Activated naive CD8-positive, alpha-beta T cell treated with anti-CD3 and anti-CD28 coated beads for 36 hours (primary cell): ENCODE measurements at places on chromosomes 5 and 9.

DNA sequence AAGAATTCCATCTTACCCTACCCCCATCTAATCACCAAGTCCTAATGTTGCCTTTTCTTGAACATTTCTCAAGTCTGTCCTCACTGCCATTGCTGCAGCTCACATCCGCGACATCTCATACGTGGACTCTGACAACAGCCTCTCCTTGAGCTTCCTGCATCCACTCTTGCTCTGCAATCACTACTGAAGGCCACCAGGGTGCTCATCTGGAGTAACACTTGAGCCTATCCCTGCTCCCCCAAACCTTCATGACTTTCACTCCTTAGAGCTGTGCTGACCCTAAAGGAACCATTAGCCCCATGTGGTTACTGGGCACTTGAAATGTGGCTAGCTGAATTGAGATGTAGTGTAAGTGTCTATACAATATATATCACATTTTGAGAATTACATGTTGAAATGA lies 46.4 kb upstream of the CTXN3 start:
- DNase-seq, result no peak

DNA sequence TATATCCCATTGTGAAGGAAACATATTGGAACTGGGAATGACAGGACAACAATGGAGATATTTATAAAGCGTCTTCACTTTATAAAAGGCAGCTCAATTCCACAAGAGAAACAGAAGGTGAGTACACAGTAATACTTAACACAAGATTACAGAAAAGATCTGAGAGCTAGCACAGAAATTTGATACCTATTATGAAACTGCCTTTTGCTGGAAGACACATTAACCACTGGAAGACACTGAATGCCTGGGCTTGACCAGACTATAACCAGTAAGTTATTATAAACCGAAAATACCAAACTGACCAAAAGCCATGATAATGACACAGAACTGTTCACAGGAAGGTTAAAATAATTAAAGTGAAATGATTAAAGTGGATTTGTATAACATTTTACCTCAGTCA lies 195.4 kb downstream of the NR2F1-AS1 start:
- DNase-seq, result no peak

GRCh38 chr9:89606049-89606623 lies 1.3 kb downstream of the GADD45G start:
- peak; percentile 47 for DNase-seq

DNA sequence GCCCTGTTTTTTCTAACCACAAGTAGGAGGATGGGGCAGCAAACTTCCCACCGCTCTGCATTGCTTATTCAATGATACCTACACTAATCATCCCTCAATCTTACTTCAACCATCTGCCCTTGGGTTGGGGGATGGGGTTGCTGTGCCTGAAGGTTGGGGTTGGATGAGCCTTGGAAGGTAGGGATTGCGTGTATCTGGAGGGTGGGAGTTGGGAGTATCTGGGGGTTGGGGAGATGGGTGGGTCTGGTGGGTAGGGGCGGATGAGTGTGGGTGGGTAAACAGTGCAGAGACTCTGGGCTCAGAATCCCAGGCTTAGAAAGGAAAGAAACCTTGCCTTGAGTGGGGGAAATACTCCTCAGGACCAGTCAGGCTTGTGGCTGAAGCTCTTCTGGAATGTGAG lies 467.4 kb downstream of the DIRAS2 start:
- DNase-seq, result no peak

- no peak for DNase-seq
Measured at GRCh38 chr9:18451406-18451805, 22.5 kb upstream of the ADAMTSL1 start.

- no peak for DNase-seq
Measured at GRCh38 chr5:111984044-111984443, 227.1 kb upstream of the NREP start.

DNA sequence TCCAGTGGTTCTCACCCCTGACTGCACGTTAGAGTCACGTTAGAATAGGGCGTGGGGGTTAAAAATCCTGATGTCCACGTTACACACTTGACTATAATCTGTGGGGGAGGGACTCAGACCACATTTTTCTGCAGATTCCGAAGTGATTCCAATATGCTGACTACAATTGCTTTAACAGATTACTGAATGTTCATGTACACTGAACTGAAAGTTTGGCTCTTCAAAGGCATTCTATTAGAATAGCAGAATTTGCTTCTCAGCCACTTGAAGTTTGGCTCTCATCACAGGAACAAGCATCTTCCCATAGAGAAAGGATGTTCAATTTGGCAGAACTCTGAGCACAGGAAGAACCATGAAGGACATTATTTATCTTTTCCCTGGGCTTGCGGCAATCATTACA lies 84.5 kb downstream of the HAPLN1 start:
- DNase-seq, result no peak

DNA sequence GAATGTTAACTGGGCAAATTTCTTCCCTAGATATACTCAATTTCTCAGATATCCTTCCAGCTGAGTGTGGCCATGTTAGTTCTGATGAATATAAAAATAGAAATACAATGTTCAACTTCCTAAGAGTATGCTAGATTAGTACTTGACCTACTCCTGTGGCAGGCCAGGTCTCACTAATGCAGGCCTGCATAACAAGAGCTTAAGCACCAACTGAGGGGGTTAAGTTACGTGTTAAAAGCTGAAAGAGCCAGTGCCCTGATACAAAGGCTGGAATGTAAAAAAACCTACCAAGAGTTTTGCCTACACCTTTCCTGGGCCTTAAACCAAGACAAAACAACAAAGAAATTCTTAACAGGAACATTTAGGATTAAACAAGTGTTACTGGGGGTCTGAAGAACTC lies 102.8 kb downstream of the MRPS30 start:
- no peak for DNase-seq

DNA sequence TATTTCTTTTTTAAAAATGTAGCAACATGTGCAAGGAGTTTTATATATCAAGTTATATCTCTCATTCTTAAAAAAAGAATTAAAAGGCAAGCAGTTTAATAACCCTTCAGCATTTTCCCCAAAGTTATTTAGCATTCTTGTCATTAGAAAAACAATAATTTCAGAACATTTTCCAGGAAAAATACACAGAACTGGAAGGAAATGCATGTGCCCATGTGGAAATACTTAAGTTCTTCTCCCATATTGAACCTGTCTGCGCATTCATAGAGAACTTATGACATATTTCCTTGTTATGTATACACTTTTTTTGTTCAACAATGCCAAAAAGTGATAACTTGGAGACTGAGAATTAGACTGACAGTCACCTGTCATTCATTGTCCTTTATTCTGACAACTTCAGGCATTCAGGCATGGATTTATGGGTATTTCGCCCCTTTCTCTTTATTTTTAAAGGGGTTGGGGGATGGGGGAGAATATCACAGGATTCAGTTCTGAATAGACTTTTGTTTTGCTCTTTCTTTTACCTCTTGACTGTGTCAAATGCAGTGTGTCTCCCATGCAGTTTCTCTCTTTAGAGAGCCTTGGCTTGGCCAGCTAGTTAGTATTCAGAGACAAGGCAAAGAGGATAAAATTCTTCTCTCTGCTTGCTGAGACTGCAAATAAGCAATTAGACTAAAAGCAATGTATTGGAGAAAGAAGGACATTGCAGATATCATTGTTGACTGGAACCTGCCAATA lies 701.0 kb downstream of the NR2F1-AS1 start:
- no peak for DNase-seq

DNA sequence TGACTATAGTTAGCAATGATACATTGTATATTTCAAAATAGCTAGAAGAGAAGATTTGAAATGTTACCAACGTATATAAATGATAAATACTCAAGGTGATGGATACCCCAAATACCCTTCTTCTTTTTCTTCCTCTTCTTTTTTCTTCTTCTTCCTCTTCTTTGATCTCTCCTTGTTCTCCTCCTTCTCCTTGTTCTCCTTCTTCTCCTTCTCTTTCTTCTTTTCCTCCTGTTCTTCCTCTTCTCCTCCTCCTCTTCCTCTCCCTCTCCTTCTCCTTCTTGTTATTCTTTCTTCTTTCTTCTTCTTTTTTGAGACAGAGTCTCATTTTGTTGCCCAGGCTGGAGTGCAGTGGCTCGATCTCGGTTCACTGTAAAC lies 616 bp upstream of the SPEF2 start:
- no peak for DNase-seq

GRCh38 chr9:106878934-106879333 lies 16.0 kb downstream of the ZNF462 start:
- DNase-seq, result no peak

DNA sequence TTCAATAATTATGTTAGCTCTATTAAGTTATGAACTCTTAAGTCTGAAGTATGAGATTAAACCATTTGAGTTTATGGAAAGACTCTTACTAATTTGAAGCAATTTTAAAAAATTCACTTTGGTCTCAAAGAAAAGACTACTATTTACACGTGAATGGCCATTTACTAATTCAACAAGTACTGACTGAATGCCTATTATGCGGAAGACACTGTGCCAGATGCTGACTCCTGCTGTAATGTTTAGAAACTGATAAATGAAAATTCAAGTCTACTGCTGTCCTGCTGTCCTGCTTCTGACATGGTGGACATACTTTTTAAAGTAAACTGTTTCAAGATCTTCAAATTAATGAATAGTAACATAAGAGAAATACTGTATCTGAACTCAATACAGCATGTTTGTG lies 116.2 kb downstream of the MPDZ start:
- DNase-seq, result no peak

DNA sequence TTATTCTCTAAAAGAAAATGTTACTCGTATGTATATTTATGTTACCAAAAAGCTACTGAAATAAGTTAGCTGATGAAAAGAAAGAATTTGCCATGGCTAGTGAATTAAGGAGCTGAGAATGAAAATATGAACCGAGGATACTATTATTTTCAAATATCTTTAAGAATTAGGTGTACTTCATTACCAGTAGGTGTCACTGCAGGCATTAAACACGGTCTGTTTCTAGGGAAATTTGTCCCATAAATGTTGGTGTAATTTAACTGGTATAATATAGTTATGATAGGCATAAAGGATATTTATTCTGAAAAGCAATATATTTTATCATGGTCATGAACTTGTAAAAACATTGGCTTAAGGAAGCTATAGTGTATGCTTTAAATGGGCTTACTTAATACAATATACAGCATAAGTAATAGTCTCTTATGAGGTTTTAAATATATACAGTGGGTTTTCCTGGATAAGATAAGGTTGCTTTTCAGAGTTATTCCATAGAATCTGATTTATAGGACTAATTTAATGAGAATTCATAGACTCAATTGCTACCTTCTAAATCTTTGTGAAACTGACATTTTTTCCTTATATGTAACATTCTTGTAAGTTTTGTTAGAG lies 72.4 kb upstream of the MPDZ start:
- no peak for DNase-seq

GRCh38 chr5:32767948-32768467 lies 56.9 kb downstream of the NPR3 start:
- no peak for DNase-seq

DNA sequence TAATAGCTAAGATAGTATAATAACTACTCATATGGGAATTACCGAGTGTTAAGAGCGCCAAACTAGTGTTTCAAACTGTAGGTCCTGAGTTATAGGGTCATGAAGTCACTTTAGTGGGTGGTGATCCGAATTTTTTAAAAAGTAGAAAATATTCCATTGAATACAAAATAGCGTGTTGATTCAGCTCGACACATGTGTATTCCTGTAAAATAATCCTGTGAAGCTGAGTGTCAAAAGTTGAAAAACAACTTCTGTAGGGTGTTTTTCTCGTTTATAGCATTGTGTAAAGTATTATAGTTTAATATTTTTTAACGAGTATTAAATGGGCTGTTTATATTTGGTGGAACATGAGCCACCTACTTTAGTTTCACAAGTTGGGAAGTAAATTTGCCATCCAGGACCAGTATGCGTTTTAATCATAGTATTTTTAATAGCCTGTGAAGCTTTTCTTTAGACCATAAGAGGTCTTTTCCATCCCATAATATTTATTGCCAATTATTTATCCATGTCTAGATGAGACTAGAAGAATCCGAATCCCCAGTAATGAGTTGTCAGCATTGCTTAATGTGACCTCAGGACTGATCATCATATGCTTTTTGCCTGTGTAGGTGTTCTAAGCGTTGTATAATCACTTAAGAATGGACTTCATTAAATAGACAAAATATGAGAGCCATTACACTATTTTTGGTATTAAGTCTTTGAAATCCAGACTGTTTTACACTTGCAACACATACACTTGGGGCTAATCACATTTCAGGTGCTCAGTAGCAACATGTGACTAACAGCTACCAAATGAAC lies 84.1 kb downstream of the PTPDC1 start:
- DNase-seq, result no peak

- DNase-seq, result no peak
Measured at GRCh38 chr5:92980491-92980890, 600.5 kb downstream of the NR2F1-AS1 start.

DNA sequence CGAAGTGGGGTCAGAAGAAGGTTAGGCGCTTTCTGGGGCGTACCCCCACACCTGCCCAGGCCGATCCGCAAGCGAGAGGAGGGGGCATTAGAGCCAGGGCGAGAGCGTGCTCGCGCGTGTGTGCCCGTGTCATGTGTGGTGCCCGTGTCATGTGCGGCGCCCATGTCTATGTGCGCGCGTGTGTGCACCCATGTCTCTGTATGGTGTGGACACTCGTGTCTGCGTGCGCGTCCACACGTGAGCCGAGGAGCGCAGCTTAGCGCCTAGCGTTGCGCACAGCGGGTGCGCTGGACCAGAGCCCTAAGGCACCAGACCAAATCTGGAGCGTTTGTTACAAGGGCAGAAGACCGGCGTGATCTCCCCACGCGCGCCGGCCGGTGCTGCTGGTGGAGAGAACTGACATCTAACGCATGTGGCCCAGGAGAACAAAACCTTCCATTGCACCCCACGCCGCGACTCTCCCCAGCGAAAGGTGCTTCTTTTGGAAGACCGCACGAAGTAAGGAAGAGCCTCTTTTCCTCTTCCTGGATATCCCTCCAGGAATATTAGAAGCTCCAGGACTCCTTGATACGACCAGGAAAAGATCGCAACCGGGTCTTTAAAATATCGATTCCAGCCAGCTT lies 644 bp downstream of the NIM1K start:
- DNase-seq, result peak; percentile 31

DNA sequence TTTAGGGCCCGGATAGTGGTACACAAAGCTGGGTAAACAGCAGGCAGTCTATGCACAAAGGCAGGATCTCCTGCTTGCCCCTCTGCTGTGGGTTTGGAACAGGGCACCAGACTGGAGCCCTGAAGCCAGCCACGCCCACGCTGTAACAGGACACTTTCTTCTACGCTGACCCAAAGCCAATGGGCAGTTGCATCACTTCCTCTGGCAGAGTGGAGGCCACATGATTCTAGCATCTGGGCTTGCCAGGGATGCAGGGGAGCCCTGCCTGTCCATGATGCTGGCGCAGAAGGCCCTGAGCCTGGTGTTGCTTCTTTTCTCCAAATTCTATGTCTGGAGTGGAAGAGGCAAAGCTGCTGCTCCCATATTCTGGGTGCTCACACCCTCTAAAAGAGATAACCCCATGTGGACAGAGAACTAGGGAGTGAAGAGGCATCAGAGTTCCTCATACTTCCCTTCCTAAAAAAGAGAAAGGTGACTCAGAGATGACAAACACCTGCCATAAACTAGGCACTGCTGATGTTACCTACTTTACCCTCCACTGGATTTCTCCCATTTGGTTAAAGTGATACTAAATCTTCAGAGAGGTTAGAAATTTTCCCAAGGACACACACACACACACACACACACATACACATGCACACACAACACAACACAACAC lies 260.3 kb upstream of the KLF4 start:
- DNase-seq, result no peak

GRCh38 chr9:84076384-84076783 lies 95.8 kb downstream of the RMI1 start:
- no peak for DNase-seq
